Activated effector memory CD4-positive, alpha-beta T cell treated with Interleukin-2 at 50 U/mL for 16 hours (primary cell): ENCODE measurements at places on chromosomes 7 and 10.

GRCh38 chr10:11414314-11415038, 197.0 kb downstream of the USP6NL start:
- DNase-seq = no peak

GRCh38 chr10:57186201-57186600, 825.1 kb upstream of the ZWINT start:
- DNase-seq = no peak

GRCh38 chr10:124870854-124871425, 69.3 kb downstream of the ABRAXAS2 start:
- DNase-seq = no peak

- DNase-seq = no peak
Measured at GRCh38 chr10:48931188-48931587, 8.5 kb downstream of the LRRC18 start.

DNA sequence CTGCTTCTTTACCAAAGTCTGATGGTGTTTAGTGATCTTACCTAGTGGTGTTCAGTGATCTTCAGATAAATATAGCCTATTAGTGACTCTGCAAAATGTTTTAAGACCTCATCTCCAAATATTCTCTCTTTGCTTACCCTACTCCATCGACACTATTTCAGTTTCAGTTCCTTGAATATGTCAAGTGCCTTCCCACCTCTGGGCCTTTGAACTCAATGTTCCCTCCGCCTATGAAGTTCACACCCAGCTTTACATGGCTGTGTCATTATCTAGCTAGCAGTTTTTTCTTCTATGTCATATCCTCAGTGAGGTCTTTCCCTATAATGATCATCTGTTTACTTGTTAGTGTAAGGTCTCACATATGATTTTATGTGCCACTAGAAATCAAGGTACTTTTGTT, 322.6 kb downstream of the DGKB start:
- no peak for DNase-seq

DNA sequence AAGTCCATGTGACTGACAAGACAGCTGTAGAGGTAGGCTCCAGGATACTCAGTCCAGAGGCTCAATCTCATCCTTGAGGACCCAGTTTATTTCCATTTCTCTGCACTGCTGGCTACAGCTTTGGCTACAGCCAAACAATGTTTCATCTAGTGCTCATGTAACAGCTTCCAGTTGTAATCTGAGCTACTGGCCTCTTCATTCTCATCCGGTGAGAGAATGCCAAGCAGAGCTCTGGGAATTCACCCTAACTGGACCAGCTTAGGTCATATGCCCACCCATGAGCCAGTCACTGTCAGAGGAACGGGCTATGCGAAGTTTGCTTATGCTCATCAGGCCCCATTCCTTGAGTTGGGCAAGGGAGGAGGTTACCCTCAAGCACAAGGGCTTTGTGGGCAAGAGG, 192.9 kb downstream of the EVX1 start:
- DNase-seq = no peak

DNA sequence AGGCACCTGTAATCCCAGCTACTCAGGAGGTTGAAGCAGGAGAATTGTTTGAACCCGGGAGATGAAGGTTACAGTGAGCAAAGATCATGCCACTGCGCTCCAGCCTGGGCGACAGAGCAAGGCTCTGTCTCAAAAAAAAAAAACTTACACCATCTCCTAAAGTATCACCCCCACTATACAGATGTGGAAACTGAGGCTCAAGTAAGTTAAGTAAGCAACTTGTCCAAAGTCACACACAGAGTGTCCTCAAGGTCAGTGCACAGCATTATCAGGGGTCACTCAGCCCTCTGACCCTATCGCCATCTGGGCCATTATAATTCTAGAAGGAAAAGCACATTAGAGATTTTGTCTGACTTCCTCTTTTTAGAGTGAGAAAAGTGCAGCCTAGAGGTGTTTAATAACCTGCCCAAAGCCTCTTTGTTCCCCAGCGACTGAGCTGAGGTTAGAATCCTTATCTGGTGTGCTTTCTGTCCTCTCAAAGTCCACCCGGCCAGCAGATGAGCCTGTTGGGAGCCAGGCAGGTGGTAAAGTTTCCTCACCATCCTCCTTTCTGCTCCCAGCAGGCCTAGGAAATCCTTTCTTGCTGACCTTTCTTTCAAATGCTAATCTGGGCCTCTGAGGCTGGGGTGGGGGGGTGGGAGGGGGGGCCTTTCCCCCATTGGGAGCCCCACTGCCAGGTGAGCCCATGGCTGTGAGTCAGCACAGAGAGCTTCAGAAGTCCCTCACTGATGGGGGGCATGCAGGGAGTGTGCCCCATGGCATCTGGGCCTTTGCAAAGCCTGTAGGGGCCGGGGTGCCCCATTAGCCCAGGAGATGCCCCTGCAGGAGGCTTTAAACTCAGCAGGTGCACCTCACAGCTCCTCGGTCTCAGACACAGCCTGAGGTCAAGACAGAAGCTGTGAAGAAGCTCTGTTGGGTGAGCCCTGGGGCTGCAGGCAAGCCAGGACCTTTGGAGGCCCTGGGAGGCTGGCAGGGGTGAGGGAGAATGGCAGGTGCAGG, 12.0 kb upstream of the KCNMA1 start:
- DNase-seq = no peak

DNA sequence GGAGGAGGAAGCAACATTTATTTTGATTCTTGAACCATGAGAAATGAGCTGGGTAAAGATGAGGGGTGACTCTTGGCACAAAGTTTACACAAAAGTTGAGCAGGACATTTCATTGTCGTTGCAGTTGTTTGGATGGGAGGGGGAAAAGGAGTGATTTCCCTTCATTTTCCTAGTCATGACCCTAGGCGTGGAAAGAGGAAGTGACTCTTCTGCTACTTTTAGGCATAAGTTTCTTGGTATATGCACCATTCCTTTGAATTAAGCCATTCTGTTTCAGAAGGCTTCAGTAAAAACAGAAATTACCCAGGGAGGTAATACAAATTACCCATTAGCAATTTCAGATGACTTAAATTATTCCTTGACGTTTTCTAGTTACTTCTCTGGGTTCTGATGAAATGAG, 113.9 kb upstream of the FAM171A1 start:
- DNase-seq = no peak

DNA sequence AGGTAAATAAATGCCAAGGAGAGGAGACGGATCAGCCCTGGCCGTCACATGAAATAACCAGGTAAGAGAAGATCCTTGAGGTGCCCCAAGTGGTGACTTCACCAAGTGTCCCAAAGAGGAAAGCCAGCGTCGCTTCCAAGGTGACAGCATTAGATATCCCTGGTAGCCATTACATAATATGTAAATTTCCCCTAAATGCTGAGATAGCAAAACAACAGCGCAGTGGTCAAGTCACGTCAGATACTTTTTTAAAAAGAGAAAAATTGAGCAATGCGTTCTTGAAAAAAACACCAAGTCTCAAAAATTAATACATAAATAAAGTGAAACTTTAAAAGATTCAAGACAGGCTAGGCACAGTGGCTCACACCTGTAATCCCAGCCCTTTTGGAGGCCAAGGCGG, 100.2 kb downstream of the HTR5A start:
- no peak for DNase-seq

GRCh38 chr10:18822156-18822555, 162.9 kb downstream of the ARL5B start:
- no peak for DNase-seq

DNA sequence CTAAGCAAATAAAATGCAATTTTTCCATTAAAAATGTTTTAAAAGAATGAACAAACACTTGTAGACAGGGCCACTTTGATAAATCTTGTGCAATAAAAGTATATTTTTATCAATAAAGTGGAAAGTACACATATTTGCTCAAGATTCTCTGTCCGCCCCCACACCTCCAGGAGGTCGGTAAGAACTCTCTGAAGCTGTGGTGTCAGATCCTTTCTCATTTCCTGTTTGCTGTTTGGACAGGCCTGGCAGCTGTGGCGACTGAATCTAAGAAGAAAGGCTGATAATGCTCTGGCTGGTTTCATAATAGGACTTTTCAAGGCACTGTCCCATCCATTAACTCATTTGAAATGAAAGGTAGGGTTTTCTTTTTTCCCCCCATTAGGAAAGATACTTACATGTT, 15.3 kb upstream of the ASB4 start:
- DNase-seq = no peak
